ENCODE measurements at places on chromosomes 7 and 10. TPM values are rescaled to one million over a fixed set of nuclear protein-coding genes. Genes with fewer than 3 reads are reported as not detected.
A peak's percentile ranks its signal among the peaks of the same experiment; 100 is the strongest.

DNA sequence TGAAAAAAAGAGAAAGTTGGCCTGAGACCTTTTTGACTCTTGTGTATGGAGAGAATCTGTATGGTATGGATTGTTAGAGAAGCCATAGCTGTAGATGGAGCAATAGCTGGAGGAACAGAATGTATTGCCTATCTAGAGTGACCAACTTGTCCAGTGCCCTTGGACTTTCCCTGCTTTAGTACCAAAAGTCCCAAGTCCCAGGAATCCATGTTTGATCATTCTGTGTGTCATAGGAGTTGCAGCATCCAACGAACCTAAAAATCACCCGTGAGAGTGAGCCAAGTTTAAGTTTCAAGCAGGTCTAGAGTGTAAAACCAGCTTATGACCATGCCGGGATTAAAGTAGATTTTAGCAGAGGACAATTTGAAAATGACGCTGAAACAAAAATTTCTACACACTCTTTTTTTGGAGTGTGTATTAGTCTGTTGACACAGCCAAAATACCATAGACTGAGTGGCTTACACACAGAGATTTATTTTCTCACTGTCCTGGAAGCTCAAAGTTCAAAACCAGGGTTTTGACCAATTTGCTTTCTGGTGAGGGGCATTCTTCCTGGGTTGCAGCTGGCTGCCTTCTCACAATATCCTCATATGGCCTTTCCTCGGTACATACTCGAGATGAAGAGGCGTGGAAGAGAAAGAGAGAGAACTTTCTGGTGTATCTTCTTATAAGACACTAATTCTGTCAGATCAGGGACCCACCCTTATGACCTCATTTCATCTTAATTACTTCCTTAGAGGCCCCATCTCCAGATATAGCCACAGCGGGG lies 36.9 kb upstream of the ZNF518A start:
- no peak for DNase-seq

- peak; percentile 46 for DNase-seq
Observed at GRCh38 chr7:102122026-102122425, 164.6 kb upstream of the SH2B2 start.

The GPR37 gene
- 0.59 TPM for polyA plus RNA-seq

DNA sequence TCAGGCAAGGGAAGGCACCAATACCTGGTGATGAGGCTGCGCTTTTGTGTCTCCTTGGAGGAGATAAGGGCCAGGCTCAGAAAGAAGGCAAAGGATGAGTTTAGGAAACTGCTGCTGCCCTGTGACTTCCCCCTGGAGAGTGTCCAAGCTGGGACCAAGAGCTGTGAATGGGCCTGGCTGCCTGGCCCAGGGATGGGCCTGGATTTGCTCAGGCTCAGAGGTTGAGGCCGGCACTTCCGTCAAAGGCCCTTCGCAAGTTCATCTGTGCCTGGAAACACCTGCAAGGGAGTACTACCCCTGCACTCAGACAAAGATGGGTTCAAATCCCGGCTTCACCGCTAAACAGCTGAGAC lies 50.5 kb upstream of the NANOS1 start:
- DNase-seq = no peak
